Karpas-422 (cell line): ENCODE measurements at places on chromosomes 4 and X. TPM values are rescaled to one million over a fixed set of nuclear protein-coding genes. Genes with fewer than 3 reads are reported as not detected.
A peak's percentile ranks its signal among the peaks of the same experiment; 100 is the strongest.

The FMR1NB gene
- not detected in 2 replicates for total RNA-seq

DNA sequence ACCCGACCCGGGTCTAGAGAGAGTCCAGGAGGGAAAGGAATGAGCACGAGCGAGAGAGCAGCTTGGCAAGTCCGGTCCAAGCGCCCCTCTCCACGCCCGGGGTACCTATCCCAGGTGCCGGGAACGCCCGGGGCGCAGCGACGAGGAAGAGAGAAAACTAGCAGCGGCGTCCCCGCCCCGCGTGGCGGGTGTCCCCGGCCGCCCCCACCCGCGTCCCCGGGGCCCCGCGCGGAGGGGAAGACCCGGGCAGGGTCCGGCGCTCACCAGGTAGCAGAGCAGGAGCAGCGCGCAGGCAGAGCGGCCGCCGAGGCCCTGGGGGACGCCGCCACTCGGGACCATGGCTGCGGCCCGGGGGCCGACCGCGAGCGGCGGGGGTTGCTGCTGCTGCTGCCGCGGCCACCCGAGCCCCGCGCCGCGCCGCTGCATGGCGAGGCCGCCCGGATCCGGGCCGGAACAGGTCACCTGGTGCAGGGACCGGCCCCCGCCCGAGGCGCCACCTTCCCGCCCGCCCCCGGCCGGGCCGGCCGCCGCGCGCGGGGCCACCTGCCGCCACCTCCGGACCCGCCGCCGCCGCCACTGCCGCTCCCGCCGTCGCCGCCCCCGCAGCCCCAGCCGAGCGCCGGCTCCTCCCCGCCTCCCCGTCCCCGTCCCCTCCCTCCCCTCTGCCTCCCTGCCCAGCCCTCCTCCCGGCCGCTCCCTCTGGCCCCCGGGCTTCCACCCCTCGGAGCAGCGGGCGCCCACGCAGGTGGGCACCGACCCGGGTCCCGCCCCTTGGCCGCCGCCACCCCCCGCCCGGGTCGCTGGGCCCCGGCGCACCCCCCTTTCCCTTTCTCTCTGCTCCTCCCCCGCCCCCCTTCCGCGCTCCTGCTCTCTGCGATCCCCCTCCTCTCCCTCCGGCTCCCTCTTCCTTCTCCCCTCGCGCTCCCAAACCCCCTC, at the start of gene SEL1L3:
Gene SEL1L3 (minus strand): TSS at position 578 of the 936 bp plus-strand sequence. CDS start 152 bp downstream, at position 426.
- peak within 1 kb of the TSS; percentile 80 for H3K4me3 ChIP-seq
- H3K27ac ChIP-seq, result peak within 1 kb of the TSS; percentile 94
- peak; percentile 81 for DNase-seq

DNA sequence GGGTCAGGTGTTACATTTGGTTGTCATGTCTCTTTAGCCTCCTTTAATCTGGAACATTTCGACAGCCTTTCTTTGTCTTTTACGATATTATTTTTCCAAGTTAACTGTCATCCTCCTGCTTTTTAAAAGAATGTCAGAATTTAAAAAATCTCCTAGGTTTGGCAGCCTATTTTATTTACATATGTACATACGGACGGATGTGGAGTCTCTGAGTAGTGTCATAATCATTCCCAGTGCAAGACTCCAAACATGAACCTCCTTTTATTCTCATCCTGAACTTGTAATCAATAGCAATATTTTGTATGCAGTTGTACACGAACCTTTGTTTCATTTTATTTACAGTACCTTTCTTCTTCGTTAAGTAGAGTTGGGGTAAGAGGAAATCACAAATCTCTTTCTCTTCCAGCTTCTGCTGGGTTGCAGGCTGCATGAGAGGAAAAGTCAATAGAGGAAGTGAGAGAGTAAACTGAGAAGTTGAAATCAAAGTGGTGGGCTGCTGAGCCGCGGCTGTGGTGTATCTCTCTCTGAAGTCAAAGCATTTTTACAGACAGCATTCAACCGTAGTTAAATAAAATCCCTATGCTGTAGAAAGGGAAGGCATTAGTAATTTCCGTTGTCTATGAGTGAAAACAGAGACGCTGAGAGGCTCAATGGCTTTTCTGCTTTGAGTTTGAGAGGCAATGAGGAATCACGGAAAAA, 53.9 kb upstream of the RPS6KA3 start:
- peak; percentile 76 for DNase-seq
- peaks cover 19% of the 10 kb centered on the region for H3K4me1 ChIP-seq
- no peaks in the 10 kb centered on the region for H3K27me3 ChIP-seq
- H3K27ac ChIP-seq, result peak overlapping the region; percentile 30

- peak; percentile 93 for DNase-seq
- H3K27me3 ChIP-seq, result no peaks in the 10 kb centered on the region
- peaks cover 17% of the 10 kb centered on the region; the same call in 1 of the 2 replicates for H3K36me3 ChIP-seq
- peak within 1 kb of the TSS; percentile 90 for H3K4me3 ChIP-seq
- H3K27ac ChIP-seq, result peak within 1 kb of the TSS; percentile 83
These were observed at the start of gene SLC25A5 for GRCh38 chrX:119467842-119468550. TSS of gene SLC25A5 (plus strand) at chrX:119468444. CDS start at chrX:119468516, 72 bp downstream.

The AMOT gene
- not detected in 2 replicates for total RNA-seq
